ENCODE measurements at places on chromosomes 4 and X. TPM values are rescaled to one million over a fixed set of nuclear protein-coding genes. Genes with fewer than 3 reads are reported as not detected.

GRCh38 chrX:12956704-12957534, 18.0 kb upstream of the TMSB4X start:
- peak; percentile 42 for DNase-seq

- no peak for DNase-seq
These were observed 47.7 kb downstream of the KLF8 start for GRCh38 chrX:56279863-56280262.

DNA sequence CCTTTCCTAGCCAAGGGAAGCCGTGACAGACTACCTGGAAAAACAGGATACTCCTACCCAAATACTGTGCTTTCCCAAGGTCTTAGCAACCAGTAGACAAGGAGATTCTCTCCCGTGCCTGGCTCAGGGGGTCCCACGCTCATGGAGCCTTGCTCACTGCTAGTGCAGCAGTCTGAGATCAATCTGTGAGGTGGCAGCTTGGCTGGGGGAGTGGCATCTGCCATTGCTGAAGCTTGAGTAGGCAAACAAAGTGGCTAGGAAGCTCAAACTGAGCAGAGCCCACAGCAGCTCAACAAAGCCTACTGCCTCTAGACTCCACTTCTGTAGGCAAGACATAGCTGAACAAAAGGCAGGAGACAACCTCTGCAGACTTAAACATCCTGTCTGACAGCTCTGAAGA, 177.1 kb downstream of the PARM1 start:
- no peak for DNase-seq

DNA sequence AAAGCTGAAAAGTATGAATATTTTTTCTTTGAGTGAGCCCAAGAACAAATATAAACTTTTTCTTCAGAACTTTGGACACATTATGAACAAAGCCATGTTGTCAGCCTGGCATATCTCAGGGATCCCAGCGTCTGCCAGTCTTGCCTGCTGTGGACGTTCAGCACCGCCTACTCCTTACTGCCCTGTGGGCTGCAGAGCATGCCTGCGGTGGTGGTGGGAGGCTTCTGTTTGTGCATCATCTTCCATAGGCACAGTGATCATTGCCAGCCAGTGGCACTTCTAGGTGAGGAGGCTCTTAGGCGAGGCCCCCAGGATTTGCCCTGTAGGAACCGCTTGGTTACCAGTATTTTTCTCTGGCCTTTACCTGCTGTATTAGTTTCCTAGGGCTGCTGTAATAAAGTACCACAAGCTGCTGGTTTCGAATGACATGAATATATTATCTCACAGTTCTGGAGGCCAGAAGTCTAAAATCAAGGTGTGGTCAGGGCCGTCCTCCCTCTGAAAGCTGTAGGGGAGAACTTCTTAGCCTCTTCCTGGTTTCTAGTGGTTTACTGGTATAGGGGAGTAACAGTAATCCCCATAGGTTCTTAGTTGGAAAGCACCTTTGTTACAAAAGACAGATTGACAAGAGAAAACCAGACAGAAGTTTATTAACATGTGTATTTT, 15.4 kb downstream of the ANXA3 start:
- DNase-seq: no peak

DNA sequence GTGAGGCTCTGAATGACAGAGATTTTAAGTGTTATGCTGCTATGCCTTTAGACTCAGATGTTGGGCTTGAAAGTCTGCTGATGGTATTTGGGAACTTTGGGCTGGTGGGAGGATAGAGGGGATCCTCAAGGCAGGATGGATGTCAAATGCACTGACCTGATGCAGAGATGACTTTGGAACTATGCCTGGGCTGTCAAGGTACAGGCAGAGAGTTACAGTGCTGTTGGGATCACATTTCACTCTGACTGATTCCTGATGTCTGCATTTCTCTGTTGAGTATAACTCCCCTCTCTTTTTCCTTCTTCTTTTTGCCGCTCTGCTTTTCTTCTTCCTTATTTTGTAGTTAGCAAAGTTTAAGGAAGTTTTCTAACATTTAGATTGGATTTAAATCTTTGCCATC, 271.8 kb upstream of the ARX start:
- no peak for DNase-seq

DNA sequence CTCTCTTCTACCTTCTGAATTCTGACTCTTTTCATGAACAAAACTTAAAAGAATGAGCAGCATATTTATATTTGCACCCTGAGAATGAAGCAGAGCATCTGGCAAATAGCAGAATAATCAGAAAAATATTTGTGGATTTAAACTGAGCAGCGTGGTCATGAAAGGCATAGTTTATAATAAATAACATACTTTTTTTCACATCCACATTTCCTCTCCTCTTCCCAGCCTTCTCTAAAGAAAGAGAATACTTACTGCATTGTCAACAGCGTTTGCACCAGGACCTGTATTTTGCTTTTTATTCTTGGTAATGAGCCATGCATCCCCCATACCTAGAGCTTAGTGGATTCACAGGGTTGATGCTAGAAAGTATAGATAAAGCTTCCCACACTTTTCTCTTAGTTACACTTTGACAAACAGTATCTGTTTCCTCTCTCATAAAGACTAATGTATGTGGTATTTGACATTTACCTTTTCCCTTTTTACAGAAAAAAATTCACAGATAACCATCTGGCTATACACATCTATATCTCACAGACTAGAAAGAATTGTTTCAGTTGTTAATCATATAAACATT, 131.5 kb downstream of the PRSS12 start:
- DNase-seq: no peak

GRCh38 chr4:4838936-4839810, 20.3 kb upstream of the MSX1 start:
- DNase-seq: no peak

- DNase-seq: no peak
These were observed 9.3 kb upstream of the GPRIN3 start for GRCh38 chr4:89316931-89317366.

- DNase-seq: no peak
These were observed 209.6 kb downstream of the SH3BGRL start for GRCh38 chrX:81411517-81411916.

DNA sequence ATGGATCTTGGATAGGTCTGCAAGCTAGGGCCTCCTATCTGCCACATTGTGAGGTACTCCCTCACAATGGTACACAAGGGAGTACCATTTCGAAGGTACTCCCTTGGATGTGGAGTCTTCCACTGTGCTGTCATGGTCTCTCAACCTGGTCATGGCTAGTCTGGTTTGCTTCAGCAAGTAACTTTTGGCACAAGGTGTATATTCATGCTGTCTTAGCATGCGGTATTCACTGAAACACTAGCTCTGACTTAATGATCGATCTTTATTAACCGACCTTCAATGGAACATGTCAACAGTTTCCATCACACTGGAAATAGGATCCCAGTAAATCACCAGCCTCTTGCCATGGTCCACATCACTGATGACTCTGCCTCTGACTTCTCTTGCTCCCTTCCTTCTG, 77.5 kb upstream of the HS3ST1 start:
- no peak for DNase-seq

DNA sequence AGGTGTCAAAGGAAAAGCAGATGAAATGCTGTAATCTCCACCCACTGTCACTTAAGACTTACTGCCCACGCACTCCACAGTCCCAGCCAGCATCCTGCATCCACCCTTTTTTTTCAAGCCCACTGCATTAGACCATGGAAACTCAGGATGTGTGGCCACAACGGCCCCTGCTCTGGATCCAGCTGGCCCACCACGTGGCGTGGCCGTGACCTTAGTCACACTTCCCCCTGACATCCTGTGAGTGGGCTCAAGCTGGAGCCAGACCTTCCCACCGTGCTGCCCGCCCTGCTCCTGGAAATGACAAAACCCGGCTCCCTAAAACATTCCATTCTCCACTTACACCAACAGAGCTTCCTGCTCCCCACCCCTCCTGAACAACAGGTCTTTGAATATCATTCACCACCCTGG, 588.3 kb upstream of the DIPK2B start:
- no peak for DNase-seq

GRCh38 chrX:40644176-40644575, 3.2 kb downstream of the CXorf38 start:
- no peak for DNase-seq

GRCh38 chr4:79650794-79651431, 242.9 kb upstream of the GK2 start:
- no peak for DNase-seq

DNA sequence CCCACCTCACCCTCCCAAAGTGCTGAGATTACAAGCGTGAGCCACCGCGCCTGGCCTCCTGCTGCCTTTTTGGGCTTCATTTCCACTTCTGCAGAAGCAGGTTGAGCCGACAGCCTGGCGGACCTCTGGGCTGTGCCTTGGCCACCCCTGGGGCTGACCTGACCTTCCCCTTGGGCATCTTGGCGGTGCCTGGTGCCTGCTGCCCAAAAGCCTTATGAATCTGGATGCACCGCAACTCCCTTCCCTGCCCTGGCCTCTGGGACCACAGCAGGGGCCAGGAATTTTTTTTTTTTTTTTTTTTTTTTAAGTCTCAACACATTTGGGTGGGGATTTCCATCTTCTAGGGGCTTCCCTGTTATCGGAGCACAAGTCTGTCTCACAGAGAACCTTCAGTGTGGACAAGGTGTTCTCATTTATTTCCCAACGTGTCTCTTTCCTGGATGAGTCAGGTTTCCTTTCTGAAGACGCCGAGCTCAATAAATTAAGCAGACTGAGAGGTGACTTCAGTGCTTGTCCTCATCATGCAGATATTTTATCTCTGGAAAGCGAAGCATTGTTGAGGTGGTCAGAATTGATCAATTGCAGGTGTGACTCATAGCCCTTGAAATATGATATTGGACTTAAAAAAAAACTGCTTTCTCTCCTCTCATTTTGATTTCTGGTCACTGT, 79.7 kb downstream of the SHROOM2 start:
- DNase-seq: no peak

GRCh38 chrX:116667346-116668134, 204.8 kb upstream of the CT83 start:
- DNase-seq: no peak

DNA sequence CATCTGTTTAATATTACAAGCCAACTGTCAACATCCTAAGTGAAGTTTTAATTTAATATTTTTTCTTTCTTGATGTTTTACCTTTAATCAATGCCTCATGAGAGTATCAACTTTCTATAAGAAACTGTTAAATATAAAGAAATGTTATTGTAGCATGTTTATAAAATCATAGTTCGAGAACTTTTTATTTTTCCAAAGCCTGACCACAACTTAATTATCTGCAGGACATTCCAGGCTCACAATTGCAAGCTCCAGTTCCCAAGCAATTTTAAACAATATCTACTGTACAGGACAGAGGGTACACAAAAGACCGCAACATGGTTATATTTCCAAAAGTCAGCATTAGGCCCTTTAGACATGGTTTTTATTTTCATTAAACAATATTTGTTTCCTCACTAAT, 20.1 kb downstream of the STX18 start:
- no peak for DNase-seq

DNA sequence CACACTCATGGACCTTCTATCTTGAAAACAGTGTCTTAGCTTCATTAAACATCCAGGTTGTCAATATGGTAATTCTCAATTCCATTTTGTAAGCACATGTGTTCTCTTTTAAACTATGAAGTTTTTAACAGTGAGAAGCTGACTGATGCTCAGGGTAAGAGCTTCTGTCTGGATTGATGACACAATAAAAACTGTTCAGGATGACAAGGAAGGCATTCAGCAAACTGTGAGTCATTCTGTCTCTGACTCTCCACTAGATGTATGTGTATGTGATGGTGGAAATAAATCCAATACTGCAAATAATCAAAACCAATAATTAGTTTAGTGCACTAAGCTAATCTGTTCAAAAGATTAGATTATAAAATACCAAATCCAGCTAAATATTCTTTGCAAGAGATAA, 115.3 kb upstream of the ARX start:
- no peak for DNase-seq

DNA sequence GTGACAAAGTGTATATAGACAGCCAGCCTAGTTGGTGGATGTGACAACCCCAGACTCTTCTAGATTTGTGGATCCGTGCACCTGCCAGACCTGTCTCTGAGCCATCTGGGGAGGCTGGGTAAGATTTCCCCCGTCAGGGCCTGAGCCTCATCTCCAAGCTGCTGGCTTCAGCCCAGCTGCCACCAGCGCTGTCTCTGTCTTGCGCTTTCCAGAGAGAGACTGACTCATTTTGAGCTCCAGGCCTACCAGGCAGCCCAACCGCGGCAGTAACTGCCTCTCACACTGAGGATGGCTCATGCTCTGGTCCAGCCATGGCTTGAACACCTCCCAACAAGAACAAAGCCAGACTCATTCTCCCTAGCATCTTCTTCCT, 26.4 kb downstream of the NOP14 start:
- peak; percentile 60 for DNase-seq

- DNase-seq: no peak
These were observed 1668.6 kb upstream of the AGA start for GRCh38 chr4:179110816-179111215.

GRCh38 chrX:41308884-41309647, 24.9 kb upstream of the DDX3X start:
- DNase-seq: no peak

GRCh38 chr4:56360071-56360470, 27.2 kb downstream of the AASDH start:
- no peak for DNase-seq

DNA sequence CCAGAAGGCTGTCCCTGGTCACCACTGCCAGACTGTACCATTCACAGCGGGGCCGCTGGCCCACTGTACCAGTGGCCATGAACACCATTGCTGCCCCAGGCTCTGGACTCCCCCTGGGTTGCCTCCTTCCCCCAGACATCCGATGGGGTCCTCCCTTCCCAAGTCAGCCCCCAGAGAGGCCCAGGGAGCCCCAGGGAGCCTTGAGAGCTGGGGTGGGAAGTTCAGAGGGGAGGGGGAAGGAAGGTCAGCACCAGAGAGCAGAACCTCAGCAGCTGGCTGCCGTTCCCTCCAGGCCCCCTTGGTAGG, 441 bp upstream of the ARHGAP4 start:
- DNase-seq: no peak

- no peak for DNase-seq
These were observed 141.3 kb downstream of the CPEB2 start for GRCh38 chr4:15143551-15143950.

DNA sequence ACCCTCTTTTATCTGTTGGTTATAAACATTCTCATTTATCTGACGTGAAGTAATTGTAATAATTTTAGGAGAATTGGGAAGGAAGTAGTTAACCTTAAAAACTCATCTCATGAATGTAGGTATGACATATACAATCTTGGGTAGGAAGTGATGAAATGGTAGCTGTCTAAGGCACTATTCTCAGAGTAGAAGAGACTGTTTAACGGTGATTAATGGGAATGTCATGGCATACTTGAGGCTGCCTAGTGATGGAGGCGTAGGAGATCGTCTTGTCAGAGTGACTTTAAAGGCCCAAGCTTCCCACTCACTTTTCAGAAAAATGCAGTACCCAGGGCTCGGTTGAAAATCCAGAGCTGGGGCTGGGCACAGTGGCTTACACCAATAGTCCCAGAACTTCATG, 19.4 kb upstream of the AGA start:
- no peak for DNase-seq

The DDIT4L gene
- not detected for total RNA-seq

The CA5B gene
- total RNA-seq: 5.9 TPM

The SUPT20HL2 gene
- not detected for total RNA-seq

The F11 gene
- not detected for total RNA-seq

The CORIN gene
- not detected for total RNA-seq

The UCHL1 gene
- total RNA-seq: 6.2 TPM

The DUSP9 gene
- total RNA-seq: 0.23 TPM

The PROM1 gene
- total RNA-seq: 0.34 TPM

The LNX1 gene
- not detected for total RNA-seq

The MAGEA8 gene
- total RNA-seq: not detected

The REPS2 gene
- not detected for total RNA-seq

The PLAC8 gene
- total RNA-seq: 132 TPM

Measured in activated naive CD8-positive, alpha-beta T cell treated with anti-CD3 and anti-CD28 coated beads for 36 hours (primary cell).